ENCODE measurements at places on chromosomes 5 and 9.

DNA sequence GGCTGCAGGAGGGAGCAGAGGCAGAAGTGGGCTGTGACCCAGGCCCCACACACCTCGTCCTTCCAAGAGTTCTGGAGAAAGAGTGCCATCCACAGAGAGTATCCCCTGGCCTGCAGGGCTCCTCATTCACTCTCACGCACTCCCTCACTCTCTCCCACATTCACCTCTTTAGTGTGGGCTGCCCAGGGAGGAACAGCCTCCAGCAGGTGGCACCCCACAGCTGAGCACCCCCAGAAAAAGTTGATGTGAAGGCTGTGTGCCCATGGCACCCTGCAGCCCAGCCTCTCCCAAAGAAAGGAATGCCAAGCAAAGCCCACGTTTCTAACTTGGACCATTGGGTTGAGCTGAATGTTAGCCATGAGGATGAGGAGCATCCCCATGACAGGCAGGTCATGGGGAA lies 4.5 kb upstream of the SHC3 start:
- no peak for DNase-seq

GRCh38 chr5:107378218-107378899 lies 292.4 kb downstream of the EFNA5 start:
- no peak for DNase-seq

DNA sequence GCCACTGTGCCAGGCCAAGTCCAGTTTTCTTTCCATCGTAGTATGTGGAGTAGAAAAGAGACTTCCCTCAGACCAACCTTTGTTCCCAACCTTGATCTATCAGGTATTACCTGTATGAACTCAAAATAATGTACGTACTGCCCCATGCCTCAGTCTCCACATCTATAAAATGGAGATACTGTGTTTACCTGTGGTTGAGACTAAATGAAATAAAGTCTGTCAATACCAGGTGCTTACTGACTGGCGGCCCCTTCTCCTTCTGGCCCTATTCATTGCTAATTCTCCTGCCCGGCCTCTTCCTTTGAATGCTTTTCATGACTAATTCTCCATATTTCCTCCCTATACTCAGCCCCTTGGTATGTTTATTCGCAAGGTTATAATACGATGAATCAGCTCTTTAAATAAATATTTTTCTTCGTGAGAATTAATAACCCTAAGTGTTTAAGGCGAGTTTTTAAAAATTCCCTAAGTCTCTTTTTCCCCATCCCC lies 89.6 kb upstream of the BASP1 start:
- no peak for DNase-seq

- no peak for DNase-seq
These were observed 355.4 kb upstream of the PDE4D start for GRCh38 chr5:60248901-60249300.

- no peak for DNase-seq
These were observed 109.8 kb upstream of the SLC25A48 start for GRCh38 chr5:135724617-135725016.

GRCh38 chr5:151674626-151675610 lies 11.8 kb downstream of the SPARC start:
- DNase-seq: no peak

GRCh38 chr9:127185931-127186781 lies 63.7 kb upstream of the ANGPTL2 start:
- DNase-seq: no peak

- no peak for DNase-seq
These were observed at the start of gene PCDHB5 for GRCh38 chr5:141135030-141135717. TSS of gene PCDHB5 (plus strand) at chr5:141135206. CDS start at chr5:141135435, 229 bp downstream.

DNA sequence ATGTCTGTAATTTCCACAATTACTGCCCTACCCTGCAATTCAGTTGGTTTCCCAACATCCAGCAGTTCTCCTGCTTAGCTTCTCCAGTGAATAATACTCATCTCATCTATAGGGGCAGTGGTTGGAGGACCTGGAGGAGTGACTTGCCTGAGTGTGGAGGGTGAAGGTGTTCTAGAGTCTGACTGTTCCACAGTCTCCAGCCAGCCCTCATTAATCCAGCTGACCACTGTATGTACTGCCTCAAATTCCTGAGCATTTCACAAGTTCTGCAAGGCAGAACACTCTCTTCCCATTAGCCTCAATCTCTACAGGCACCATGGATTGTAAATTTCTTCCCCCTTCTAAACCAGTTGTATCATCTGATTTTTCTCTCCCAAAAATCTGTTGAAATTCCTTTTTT lies 147.4 kb upstream of the NFIL3 start:
- DNase-seq: no peak
